ENCODE measurements at places on chromosomes 1 and 21.

GRCh38 chr1:234926264-234926558 is 202.4 kb downstream of the TOMM20 start:
- no peak for DNase-seq

- DNase-seq: no peak
Observed at GRCh38 chr1:60341274-60341673, 267.7 kb upstream of the C1orf87 start.

GRCh38 chr1:166600574-166600973 is 238.7 kb upstream of the POGK start:
- DNase-seq: no peak

- DNase-seq: peak; percentile 98
Observed at GRCh38 chr1:44730741-44731512, at the start of gene RNU5D-1. Gene RNU5D-1 (minus strand): TSS chr1:44731170.

DNA sequence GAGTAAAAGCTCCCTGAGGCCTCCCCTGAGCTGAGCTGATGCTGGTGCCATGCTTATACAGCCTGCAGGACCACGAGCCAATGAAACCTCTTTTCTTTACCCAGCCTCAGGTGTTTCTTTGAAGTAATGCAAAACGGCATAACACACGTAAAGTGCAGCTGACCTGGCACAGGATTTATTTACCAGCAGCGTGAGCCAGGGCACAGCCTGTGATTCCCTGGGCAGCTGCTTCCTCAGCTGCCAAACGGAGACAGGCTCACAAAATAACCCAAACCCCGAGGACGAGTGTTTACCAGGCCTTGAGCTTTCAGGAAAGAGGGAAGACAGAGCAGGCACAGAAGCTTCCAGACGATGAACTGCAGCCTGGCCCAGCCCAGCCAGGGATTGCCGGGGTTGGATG is 120.6 kb upstream of the ARHGEF16 start:
- DNase-seq: no peak

- no peak for DNase-seq
Observed at GRCh38 chr21:41187537-41188025, 19.6 kb downstream of the BACE2 start.

GRCh38 chr1:43708002-43708410 is 670 bp downstream of the ST3GAL3 start:
- peak; percentile 49 for DNase-seq

DNA sequence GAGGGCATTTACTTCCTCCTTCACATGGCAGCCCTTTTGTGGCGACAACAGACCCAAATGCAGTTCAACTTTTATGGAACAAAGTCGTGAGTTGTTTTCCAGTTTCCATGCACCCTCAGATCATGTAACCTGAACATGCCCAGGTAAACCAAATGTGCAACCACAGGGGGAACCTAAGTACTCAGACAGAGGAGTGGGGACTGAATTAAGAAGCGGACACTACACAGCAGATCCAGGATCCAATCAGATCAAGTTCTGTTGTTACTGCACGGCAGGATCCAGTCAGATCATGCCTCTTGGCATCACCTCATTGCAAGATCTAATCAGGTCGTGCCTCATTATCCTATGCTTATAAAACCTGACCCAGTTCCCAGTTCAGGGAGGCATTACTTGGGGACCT is 115.7 kb downstream of the MATN1 start:
- no peak for DNase-seq

DNA sequence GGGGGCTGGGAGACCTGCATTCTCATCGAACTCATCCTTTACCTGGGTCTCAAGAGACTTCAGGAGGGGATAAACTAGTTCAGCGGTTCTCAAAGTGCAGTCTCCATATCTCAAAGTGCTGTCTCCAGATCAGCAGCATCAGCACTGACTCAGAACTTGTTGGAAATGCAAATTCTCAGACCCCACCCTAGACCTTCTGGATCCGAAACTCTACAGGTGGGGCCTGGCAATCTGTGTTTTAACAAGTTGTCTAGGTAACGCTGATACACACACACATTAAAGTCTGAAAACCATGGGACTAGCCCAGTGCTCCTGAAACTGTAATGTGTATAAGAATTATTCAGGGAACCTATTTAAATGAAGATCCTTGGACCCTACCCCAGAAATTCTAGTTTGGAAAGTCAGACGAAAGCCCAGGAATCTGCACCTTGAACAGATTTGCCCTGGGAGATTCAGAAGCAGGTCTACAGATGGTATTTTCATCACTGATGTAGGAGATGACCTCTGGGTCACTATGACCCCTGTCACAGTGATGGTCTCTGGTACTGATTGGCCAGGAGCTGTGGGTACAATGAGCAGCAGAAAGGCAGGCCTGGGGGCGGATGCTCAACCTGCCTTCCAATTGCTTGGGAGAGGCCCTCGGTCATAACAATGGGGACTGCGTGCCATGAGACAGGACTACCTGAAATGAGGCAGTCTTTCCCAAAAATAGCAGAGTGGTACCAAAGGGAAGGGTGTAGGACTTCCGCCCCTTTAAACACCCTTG is 127.2 kb downstream of the FAM78B start:
- no peak for DNase-seq

- DNase-seq: no peak
Observed at GRCh38 chr1:228278432-228278941, 70.6 kb downstream of the OBSCN start.

DNA sequence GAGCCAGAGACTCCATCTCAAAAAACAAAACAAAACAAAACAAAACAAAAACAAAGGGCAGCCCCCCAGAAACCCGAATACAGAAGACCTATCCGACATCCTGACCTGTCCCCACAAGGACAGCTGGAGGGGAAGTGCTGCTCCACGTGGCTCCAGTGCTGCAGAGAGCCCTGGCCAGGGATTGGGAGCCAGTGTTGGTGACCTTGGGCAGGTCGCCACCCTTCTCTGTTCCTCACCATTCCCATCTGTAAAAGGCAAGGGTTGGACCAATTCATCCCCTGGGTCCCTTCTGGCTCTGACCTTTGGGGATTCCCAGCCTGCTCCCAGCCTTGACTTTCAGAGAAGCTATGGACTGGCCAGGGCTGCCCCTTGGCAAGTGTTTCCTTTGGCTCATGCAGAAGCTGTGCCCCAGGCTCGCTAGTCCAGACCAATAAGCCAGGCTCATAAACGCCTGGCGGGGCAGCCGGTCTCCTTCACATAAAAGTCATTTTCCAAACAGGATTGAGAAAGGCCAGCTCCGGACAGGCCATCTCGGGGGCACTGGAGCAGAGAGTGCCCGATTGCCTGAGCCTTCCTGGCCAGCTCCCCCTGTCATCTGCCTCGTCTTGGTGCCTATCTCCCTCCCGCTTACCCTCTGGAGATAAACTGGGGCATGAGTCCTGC is 20.0 kb upstream of the PADI1 start:
- peak; percentile 18 for DNase-seq

GRCh38 chr21:18251065-18251464 is 6.4 kb downstream of the CHODL start:
- no peak for DNase-seq

DNA sequence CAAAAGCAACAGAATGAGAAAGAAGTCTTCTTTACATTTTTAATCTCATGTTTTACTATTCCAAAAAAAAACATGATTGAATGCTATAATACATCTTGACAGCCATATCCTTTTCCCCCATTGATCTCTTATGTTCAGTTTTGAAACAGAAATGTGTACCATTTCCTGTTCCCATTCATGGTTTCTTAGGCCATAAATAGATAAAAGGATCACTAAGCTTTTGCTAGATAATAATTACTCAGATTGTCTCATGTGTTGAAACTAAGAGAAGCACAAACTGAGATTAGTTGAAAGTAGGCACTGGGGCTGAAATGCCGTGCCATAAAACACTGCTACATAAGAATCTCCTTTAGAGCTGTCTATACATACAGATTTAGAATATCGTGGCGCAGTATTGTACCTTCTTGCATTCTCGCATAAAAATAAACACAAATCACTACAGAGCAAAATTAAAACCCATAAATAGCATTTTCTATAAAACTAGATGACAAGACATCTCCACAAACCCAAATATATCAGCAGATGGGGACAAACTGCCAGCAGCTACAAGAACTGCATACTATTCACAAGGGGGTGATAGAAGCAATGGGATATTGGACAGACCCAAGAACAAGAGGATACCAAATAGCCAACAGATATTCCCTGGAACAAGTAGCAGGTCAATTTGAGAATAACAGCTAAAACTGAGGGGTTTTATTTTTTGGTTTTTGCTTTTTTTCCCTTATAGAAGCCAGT is 405.3 kb upstream of the PRMT6 start:
- no peak for DNase-seq

DNA sequence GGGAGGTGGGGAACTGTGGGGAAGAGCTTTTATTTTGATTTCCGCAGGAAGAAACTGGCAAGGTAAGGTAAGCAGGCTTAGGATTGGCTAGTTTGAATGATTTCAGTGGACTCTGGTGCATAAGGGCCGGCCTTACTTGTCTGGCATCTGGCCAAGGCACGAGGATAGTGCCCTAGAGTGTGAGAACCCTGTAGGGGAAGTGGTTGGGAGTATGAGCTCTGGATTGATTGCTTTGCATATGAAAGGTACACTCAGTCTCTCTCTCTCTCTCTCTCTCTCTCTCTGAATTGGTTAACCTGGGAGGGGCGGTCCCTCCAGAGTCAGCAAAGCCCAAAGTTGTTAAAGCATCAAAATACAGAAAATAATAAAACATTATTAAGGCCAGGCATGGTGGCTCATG is 463.0 kb downstream of the SIPA1L2 start:
- DNase-seq: no peak

GRCh38 chr1:33045814-33046213 is 9.1 kb upstream of the AK2 start:
- no peak for DNase-seq

Data from kidney (tissue), 22 donors.